AG04449 (cell line): ENCODE measurements at places on chromosomes 2 and 18.

DNA sequence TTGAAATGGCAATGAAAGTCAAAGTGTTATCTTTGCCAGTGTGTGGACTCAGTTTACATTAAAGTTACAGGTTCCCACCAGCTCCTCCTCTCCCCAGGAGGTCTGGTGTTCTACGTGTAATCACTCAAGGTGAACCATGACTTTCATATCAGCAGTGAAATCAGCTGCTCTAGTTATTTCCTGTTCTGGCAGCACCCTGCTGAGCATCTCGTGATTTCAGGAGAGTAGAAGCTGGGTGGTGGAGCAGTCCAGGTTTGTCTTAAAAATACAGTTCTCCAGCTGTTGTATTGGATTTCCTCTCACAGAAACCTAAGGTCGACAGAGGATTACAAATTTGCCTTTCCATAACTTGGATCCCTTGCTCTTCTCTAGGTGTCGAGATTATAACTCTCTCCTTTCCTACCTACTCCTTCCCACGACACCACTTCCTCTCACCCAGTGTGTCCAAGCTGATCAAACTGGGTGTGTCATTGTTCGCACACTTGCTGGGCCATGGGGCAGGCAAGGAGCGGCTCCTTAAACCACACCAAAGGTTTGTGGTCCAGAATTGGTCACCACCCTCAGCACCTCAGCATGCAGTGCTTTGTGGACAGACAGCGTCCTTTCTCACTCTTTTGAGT is 13.0 kb upstream of the ARHGAP25 start:
- no peak for DNase-seq

GRCh38 chr2:149049142-149049541 is 10.6 kb downstream of the LYPD6B start:
- no peak for DNase-seq

- DNase-seq = no peak
Observed at GRCh38 chr2:7378591-7378990, 461.4 kb downstream of the RNF144A start.

DNA sequence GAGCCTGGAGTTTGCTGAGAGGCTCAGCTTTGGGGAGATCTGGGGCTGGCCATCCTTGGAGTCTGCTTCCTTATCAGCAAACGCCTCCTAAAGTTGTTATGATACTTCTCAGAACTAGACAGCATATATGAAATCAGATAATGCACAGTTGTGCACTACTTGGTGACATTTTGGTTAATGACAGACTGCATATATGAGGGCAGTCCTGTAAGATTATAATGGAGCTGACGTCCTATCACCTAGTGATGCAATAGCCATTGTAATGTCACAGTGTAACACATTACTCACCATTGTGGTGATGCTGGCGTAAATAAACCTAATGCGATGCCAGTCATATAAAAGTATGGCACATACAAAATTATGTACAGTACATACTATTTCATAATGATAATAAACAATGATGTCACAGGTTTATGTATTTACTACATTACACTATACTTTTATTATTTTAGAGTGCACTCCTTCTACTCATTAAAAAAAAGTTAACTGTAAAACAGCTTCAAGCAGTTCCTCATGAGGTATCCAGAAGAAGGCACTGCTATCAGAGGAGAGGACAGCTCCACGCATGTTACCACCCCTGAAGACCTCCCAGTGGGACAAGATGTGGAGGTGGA is 298.1 kb upstream of the REV1 start:
- DNase-seq = no peak

DNA sequence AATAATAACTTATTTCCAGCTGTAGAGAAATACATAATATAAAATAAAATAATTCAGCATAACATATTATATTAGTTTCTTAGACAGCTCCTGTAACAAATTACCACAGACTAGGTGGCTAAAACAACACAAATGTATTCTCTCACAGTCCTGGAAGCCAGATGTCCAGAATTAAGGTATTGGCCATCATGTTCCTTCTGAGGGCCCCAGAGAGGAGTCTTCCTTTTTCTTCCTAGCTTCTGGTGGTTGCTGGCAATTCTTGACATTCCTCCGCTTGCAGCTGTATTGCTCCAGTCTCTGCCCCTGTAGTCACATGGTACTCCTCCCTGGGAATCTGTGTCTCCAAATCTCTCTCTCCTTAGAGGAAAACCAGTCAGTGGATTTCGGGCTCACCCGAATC is 146.8 kb downstream of the RBM43 start:
- DNase-seq = no peak

GRCh38 chr2:31997653-31998052 is 13.2 kb downstream of the MEMO1 start:
- no peak for DNase-seq

DNA sequence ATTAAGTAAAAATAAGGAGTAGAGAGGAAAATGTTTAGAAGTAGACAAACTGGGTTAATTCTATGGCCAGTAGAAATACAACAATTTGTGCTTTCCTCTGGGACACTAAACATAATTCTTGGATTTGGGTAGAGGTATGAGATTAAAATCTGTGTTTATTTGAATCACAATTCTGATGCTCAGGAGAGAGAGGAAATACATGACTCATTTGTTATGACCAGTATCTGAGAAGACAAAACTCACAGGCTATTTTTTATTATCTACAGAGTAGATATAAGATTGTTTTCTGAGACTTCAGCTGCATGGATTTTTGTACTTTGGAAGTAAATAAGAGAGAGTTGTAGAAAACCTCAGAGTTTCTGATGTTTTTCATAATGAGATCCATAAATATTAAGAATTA is 315.7 kb upstream of the CWC22 start:
- no peak for DNase-seq

- no peak for DNase-seq
Observed at GRCh38 chr18:40233931-40234616, 1721.0 kb upstream of the PIK3C3 start.

GRCh38 chr18:2168022-2168421 is 403.3 kb downstream of the METTL4 start:
- DNase-seq = no peak

DNA sequence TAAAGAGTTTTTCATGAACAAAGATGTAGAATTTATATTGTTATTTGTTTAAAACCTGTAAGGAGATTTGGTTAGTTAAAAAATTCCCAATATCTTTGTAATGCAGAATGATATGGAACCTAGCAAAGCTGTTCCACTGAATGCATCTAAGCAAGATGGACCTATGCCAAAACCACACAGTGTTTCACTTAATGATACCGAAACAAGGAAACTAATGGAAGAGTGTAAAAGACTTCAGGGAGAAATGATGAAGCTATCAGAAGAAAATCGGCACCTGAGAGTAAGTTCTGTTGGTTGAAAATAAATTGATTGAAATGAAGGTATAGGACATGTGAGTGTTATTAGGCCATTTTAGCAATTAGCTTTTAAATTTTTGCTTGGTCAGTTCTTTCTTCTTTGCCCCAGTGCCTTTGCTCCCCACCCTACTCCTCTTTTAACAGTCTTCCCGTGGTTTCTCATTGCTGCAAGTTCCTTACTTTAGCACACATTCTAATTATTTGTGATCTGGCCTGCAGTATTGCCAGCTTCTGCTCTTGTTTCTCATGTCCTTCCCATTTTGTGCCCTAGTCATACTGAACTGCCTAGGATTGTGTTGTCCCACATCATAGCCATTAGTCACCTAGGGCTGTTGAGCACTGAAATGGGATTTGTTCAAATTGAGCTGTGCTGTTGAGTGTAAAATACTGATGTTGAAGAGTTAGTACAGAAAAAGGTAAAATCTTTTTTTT is 36.6 kb downstream of the VAPA start:
- no peak for DNase-seq

- no peak for DNase-seq
Observed at GRCh38 chr2:119715409-119716283, 36.6 kb downstream of the TMEM177 start.

GRCh38 chr2:29343830-29344229 is 228.6 kb downstream of the CLIP4 start:
- DNase-seq = no peak

GRCh38 chr2:38174646-38175423 is 98.9 kb upstream of the CYP1B1 start:
- peak; percentile 98 for DNase-seq

DNA sequence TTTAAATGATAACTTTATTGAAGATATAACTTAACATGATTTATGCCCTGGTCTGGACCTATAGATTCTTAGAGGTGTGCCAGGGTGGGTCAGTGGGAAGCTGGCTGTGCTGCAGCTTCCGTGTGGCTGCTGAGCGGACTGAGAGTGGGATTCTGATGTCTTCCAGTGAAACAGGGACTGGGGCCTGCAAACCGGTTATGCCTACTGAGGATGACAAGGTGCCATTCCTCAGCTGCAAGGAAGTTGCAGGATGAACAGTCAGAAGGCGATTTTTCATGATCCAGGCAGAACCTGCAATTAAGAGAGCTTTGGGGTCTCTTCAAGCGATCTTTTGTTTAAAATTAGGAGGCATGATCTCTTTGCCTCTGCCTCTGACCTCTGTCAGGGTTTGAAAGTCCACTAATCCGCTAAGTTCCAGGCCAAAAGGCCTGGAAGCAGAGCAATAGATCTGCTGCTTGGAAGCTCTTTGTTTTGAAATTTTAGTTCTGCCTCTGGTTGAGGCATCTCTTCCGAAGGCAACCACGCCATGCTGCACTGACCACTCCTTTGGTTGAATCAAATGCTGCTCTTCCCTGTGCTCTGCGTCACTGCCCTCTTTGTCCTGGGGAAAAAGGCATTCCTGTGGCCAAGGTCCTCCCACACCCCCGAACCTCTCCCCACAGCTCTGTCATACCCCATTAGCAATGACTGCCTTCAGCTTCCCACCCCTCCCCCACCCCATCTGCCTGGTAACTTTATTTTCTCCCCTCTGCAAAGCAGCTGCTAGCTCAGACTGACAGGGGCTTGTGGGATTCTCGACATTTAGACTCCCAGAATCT is 2.0 kb downstream of the TMEM169 start:
- no peak for DNase-seq

DNA sequence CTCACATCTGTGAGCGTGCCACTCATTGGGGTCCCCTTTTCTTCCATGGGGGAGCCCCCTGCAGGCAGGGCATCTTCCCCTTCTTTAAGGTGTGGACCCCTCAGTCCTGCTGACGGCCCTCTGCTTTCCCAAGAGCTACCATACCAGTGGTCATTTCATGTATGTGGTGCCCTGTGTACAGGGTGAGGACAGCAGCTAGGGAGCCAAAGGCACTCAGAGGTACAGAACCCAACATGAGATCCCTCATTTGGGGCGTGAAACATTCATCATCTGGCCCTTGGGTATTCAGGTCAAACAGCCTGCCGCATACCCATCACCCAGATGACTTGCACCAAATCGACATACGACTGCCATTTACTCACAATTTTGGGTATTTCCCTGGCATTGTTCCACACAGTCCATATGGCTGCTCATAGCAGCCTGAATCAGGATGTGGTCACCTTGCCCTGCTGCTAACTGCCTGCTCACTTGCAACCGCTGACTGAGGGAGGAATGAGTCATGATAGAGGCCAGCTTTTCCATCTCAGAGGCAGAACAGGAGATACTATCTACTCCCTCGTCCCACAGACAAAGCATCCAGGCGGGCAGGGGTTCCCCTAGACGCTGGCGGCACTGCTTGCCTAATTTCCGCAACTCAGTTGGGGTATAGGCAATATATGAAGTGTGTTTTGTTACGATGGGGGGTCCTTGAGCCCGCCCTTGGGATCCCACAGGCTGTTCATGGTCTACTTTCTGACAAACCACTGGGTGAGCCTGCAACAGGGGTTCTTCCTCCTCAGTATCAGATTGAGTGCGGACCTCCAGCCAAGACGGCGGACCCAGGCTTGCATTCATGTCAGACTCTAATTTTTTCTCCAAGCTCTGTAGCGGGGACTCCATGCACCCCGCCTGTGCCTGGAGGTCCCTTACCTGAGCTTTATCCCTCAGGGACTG is 228.6 kb downstream of the SATB2 start:
- DNase-seq = peak; percentile 92

- no peak for DNase-seq
Observed at GRCh38 chr2:239444626-239445577, 44.1 kb upstream of the HDAC4 start.

DNA sequence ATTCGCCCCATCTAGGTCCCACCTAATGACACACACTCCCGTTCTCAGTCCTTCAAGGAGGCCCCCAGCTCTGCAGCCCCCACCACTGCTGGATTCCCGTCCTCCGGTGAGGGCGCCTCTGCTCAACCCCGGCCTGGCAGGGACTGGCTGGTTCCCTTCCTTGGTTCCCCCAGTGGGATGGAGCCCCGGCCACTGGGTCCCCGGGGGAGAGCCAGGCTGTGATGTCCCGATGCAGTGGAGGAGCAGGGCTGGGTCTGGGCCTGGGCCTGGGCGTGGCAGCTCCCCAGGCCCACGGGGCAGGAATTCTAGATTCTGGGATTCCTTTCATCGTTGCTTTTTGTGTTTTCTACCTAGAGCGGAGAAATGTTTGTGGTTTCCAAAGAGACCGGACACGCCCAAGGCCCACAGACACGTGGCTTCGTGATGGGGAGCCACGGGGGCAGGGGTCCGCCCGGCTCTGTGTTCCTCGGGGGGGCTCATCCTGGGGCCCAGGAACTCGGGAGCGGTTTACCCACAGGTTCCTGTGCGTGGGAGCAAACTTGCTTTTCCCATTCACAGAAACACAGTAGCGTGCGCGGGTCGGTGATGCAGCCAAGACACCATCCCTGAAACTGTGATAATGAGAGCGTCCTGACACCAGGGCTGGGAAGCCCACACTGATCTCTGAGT is 67.0 kb downstream of the SLC66A2 start:
- no peak for DNase-seq

GRCh38 chr2:76642129-76642528 is 880.0 kb downstream of the LRRTM4 start:
- DNase-seq = no peak

DNA sequence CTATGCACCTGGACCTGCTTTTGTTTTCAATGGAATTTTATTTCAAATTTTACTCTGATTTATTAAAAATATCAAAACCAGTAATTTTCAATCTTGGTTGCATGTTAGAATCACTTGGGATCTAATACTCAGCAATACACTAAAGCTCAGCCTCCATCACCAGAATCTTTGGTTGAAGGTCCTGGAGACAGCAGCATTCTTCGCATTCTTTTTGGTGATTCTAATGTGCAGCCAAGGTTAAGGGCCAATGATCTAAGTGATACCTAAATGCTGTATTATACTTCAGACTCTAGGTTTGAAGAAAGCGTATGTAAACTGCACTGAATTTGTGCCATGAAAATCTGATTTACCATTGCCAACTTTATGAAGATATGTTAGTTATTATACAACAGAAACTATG is 493.1 kb downstream of the XIRP2 start:
- no peak for DNase-seq

DNA sequence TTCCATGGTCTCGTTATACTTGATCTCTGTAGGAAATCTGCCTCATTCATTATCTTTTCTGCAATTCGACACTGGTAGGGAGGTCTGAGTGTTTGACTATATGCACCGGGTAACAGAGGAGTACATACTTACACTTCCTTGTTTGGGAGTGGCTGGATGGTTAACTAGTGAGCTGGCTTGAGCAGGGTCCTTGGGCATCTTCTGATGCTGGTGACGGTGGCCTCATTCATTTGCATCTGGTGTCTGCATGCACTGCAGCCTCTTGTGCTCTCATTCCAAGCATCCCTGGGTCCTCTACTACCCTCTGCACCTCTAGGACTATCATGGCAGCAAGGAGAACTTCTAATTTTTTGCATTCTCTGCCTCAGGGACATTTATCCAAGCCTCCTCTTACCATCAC is 100.0 kb upstream of the TCF4 start:
- no peak for DNase-seq
